ENCODE measurements at places on chromosomes 4 and X.

DNA sequence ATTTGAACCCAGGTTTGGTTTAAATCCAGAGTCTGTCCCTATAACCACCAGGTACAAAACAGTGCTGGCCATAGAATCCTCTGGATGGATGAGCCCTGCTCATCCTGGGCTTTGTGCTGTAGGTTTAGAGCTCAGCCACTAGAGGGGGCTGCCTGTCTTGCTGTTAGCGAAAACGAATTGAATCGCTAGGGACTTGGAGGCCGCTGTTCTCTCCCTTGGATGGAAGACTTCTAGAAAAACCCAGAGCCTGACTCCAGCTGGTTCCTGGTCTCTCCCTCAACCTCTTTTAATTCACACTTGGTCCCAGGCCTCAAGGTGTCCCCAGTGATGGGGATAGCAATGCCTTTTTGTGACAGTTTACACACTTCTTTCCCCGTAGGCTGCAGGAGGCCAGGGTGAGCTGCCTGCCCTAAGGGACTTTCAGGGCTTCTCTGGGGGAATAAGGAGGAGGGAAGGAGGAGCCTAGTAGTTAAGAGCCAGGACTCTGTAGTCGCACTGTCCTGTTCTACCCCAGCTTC lies 8.7 kb downstream of the RIPPLY1 start:
- peak; percentile 27 for DNase-seq

- DNase-seq = no peak
Observed at GRCh38 chrX:75273483-75273882, 402 bp upstream of the UPRT start.

- DNase-seq = no peak
Observed at GRCh38 chrX:1391370-1391706, 575 bp downstream of the SLC25A6 start.

- DNase-seq = peak; percentile 26
Observed at GRCh38 chr4:87677731-87678130, 27.7 kb downstream of the DMP1 start.
